ENCODE measurements at places on chromosomes 11 and 22.

DNA sequence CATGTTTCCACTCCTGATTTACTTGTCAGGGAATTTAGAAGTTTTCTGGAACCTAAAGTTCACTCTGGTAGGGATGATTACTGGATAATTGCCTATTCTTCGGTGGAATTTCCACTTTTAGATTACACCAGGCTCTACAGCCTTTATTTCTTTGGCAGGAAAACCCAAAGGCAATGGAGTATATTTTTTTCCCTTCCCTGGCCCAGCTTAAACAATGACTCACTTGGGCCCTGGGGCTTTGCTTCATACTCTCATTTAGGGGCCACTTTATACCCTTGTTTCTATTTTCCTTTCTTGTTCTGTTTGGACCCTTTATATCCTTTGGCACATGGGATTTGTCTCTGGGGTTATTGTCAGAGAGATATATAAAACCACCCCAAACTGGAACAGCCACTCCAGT lies 114.7 kb downstream of the CSTPP1 start:
- DNase-seq: no peak

GRCh38 chr11:125164422-125165110 lies at the start of gene PKNOX2:
Gene PKNOX2 (plus strand): TSS chr11:125164751. CDS start chr11:125351306, 186,555 bp downstream.
- peak; percentile 52 for DNase-seq

DNA sequence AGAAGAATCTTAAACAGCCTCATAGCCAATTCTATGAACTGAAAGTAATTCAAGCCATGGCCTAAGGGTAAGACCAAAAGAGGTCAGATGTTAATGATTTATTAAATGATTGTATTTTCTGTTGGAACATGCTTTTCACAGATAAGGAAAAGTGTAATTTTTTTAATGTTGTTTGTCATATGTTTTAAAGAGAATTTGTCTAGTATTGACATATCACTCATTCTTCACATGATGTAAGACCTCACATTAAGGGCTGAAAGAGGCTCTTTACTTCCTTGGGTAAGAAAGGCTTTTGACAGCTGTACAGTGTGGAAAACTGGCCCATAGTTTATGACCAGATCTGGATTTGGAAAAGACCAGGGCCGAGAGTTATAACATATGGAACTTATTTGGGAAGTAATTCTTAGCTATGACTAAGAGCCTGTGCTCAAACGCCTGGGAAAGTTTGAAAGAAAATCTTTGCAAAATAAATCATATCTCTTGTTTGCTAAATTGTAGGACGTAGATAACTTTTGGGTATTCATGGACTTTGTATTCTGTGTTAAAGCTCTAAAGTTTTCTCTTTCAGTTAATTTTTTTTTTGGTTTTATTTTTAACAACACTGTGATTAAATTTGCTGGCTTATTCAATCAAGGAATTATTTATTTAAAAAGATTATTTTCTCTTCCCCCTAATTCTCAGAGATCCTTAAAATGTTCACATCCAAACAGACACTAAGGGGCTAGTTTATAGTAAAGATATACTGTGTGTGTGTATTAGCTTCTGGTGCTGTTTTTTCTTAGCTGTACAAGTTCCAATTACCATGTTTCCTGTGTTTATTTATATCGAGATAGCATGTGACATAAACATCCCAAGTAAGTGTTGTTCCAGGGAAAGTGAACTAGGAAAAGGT lies 162.2 kb downstream of the ARHGAP42 start:
- DNase-seq: no peak

GRCh38 chr22:23820748-23821211 lies 18.0 kb downstream of the DERL3 start:
- peak; percentile 66 for DNase-seq

DNA sequence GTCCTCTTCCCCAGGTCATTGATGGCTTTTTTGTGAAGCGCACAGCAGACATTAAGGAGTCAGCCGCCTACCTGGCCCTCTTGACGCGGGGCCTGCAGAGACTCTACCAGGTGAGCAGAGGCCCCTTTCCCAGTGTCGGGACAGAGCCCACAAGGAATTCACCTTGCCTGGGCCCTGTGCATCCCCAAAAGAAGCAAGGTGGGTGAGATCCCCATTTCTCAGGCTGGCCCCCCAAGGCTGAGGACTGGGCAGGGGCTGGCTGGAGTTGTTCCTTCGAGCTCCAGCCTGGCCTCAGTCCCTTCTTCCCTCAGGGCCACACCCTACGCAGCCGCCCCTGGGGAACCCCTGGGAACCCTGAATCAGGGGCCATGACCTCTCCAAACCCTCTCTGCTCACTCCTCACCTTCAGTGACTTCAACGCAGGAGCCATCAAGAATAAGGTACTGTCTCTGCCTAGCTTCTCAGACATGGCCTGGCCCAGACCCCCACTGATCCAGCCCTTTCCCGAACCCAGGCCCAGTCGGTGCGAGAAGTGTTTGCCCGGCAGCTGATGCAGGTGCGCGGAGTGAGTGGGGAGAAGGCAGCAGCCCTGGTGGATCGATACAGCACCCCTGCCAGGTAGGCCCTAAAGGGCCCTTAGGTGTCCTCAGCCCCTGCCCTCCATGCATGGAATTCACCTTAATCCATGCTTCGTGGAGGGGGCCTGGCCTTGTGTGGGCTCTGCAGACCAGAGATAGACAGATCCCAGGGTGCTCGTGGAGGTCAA lies 4.7 kb downstream of the MUS81 start:
- DNase-seq: no peak

DNA sequence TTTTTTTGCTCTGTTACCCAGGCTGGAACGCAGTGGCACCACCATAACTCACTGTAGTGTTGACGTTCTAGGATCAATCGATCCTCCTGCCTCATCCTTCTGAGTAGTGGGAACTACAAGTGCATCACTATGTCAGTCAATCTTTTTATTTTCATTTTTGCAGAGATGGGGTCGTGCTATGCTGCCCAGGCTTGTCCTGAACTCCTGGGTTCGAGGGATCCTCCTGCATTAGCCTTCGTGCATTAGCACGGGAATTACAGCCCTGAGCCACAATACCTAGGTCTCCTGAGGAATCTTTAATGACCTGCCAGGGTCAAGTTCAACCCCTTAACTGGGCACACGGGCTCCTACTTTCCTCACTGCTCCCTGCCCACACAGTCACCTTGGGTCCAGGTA lies 4.4 kb downstream of the APOL3 start:
- DNase-seq: no peak

- no peak for DNase-seq
These were observed 38.7 kb downstream of the NARS2 start for GRCh38 chr11:78535920-78536319.

- DNase-seq: peak; percentile 77
These were observed 21.7 kb downstream of the SLC43A1 start for GRCh38 chr11:57493507-57494503.

DNA sequence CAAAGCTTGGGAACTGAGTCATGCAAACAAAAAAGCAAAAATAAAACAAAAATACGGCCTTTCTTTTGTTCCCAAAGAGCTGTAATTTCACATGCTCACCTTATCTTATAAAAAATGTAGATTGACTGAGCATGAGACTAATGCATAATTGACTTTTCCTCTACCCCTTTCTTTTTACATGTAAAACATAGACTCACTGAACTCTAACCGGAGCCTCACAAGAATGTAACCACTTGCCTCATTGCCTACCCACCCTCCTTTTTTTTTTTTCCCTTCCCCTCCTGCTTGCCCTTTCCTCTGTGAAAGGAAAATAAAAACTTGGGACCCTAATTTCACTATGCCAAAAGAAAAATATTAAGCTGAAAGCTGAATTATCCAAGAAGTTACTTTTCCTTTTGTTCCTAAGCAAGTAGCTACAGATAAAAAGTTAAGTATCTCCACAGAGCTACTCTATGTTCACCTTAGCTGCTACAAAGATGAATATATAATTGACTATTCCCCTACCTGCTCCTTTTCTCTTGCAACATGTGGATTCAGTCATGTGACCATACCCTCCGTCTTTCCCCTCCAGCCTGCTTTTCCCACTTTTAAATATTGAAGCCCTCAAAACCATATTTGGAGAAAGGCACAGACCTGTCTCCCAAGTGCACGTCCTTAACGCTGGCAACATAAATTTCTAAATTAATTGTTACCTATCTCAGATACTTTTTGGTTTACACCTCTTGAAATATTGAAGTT lies 39.6 kb upstream of the WEE1 start:
- DNase-seq: no peak

- no peak for DNase-seq
These were observed 40.3 kb downstream of the CSNK2A3 start for GRCh38 chr11:11312738-11313137.
